ENCODE measurements at places on chromosomes 11 and 22.

GRCh38 chr22:47167056-47167455 lies 404.6 kb downstream of the TBC1D22A start:
- DNase-seq: no peak

DNA sequence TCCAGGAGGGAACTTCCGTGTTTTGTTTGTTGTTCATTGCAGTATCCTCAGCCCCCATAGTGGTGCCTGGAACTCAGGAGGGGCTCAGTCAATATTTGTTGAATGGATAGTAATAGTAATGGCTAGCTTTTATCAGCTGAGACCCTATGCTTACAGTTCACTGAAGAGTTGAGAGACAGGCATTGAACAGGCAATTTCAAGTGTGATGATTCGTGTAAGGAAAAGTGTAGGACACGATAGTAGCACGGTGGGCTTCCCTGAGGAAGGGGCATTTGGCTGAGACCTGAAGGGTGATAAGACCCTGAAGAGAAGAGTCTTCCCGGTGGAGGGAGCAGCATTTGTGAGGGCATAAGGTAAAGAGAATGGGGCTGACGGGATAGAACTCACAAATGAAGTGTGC lies 159.3 kb downstream of the COMMD9 start:
- DNase-seq: no peak

- DNase-seq: no peak
Observed at GRCh38 chr11:82895437-82896091, 4.7 kb downstream of the PRCP start.

DNA sequence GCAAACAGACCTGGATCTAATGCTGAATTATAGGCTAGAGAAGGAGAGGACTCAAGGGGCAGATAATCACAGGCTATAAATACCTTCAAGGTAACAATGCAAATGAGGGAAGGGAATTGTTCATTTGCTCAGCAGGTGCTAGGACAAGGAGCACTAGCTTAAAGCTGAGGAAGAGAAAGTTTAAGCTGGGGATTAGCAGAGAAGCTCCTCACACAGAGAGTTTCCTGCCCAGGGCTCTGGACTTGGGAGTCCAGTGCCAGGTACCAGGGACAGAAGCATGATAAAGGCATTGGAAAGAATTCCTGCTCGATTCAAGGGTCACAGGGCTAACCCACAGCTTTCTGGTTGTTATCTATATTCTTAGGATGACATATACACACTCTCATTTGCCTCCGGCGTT lies 509.9 kb downstream of the NTM start:
- no peak for DNase-seq

- DNase-seq: no peak
Observed at GRCh38 chr11:133600786-133601185, 68.5 kb upstream of the OPCML start.

- DNase-seq: no peak
Observed at GRCh38 chr11:128779036-128779435, 85.2 kb downstream of the FLI1 start.

DNA sequence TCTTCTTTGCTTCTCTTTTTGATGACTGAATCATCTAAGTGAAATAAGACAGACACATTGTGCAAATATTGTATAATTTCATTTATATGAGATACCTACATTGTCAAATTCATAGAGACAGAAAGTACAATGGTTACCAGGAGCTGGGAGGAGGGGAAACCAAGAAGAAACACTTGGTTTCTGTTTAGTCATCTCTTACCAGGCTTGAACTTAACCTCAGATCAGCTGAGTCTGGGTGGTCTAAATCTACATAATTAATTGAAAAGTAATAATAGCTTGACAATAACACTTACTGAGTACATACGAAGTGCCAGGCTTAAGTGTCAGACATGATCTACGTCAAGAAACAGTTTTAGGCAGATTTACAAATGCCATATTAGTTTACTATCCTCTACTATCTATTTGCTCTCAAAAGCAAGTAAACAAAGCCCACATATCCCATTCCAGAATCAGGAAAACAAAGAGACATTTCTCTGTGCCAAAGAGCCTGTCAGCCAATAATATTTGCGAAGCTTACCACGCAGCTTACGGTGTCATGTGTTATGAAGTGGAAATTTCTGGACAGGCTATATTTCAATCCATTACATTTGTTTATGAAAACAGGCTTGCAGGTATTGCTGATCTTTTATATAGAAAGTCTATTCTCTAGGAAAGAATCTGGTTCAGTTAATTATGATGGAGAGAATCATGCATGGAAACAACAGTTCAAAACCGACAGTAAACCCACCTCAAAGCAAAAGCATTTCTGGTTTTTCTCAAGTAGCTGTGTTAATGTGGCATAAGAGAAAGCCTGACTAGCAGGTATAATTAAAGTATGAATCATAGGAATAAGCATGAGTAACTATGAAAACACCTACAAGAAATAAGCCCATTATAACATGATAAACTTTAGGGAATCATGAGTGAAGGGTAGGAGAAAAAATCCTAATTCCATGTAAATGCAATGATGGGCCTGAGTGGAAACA lies 2.7 kb upstream of the ARHGAP42 start:
- no peak for DNase-seq

GRCh38 chr11:128361451-128362020 lies 225.8 kb downstream of the ETS1 start:
- no peak for DNase-seq

DNA sequence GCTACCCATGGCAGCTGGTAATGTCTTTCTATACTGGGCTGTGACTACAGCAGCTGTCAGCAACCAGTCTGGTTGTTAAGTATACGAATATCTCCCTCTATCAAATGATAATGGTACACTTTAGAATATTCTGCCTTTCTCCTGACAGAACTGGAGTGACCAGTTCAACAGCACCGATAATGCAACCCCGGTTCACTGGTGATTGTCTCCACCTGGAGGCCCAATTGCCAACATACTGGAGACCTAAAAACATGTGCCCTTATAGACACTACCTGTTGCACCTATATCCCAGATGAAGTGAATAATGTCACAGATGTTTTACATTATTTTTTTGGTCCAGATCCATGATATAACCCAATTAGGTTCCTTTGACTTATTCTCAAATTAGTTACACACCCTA lies 21.1 kb downstream of the OR5P2 start:
- no peak for DNase-seq

- no peak for DNase-seq
Observed at GRCh38 chr11:10538924-10539323, 2.1 kb downstream of the RNF141 start.

GRCh38 chr22:41524809-41525449 lies 19.3 kb downstream of the POLR3H start:
- no peak for DNase-seq

DNA sequence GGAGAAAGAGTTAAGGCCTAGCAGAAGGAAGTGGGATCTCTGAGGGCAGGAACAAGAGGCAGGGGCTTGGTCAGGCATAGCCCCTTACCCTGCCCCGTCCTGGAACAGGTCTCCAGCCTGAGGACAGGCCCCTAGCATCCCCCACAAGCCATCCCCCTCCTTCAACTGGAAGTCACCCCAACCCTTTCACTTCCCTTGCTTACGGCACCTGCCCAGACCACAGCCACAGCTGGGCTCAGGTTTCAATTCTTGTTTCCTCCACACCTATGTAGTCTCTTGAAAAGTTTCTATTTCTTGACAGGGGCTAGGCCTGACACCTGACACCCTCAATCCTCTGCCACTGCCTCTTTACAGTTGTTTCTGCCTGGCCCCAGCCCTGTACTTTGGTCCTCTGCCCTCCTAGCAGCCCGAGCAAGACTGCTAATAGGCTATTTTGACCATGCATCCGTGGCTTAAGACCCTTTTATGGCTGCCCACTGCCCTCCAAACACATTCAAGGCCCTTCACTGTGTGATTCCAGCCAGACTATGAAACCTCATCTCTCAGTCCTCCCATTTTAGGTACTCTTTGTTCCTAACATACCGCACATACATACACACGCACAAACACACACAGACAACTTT lies 10.9 kb upstream of the FCHSD2 start:
- no peak for DNase-seq

Measured in activated CD8-positive, alpha-beta memory T cell treated with anti-CD3 and anti-CD28 coated beads for 48 hours (primary cell).